ENCODE measurements at places on chromosomes 11 and 22.

DNA sequence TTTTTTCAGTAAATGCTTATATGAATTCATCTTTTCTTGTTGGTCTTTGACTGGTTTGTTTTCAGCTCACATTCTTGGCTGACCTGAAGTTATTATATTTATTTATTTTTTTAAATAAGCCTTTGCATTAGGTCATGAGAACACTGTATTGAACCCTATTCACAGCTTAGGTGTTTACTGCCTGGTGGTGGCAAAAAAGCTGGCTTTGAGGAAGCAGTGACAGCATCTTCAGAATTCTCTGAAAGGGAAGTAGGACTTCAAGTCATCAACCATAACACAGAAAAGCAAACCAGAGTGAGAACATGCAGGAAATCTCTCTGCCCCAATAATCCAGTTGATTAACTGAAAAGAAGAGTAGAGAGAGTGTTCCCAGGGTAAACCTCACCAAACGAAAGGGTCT is 30.3 kb upstream of the MMP13 start:
- DNase-seq, result no peak

- DNase-seq, result no peak
These were observed 76.3 kb downstream of the MICAL3 start for GRCh38 chr22:17948101-17948500.

- peak; percentile 59 for DNase-seq
These were observed 6.5 kb upstream of the ALDH3B2 start for GRCh38 chr11:67680696-67681470.

- DNase-seq, result no peak
These were observed 187.0 kb downstream of the DSCAML1 start for GRCh38 chr11:117610045-117610444.

DNA sequence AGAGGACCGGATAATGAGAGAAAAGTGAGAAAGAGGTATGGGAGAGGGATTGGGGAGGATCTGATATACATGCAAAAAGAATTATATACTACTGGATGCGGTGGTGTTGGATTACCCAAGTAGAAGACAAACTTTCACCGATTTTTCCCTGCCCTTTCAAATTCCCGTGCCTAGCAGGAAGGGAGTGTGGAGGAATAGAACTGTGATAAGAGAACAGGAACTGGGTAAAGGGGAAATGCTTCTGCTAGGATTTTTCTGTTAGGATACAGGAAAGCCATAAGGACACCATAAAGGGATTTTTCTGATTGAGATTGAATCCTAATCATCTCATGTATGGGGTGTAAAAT is 480 bp upstream of the MTMR2 start:
- no peak for DNase-seq

DNA sequence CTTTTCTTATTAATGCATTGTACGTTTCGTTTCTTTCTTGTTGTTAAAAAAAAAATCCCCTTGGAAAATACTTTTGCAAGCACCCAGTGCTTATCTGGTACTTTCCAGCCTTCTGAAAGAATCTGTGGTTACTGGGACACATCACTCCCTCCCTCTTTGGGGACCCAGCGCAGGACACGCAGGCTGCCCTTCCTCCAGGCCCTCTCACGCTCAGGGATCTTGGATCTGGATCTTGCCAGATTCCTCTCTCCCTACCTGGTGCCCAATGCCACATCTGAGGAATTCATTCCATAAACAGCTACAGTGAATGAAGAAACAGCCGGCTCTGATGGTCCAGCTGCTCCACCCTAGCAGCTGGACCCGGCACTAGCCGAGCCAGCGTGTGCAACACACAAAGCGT is 55.7 kb downstream of the PHF21B start:
- DNase-seq, result no peak

DNA sequence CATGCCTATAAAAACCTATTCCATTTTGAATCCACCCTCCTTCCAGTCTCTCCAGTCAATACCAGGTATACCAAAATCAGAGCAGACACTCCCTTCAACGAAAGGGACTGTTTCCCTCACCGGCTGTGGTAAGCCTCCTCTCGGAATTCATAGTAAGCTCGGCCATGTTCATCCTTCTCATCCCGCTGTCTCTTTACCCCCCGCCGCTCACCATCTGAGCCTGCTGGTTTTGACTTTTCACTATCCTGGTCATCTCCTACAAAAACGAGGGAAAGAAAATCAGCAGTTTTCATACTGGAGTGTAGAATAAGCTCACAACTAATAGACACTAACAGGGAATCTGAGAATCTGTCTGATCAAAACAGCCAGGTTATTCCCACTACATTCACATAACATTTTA is 3.1 kb downstream of the HNRNPUL2 start:
- no peak for DNase-seq

GRCh38 chr22:30602049-30602448 is 4.9 kb upstream of the TCN2 start:
- DNase-seq, result no peak

DNA sequence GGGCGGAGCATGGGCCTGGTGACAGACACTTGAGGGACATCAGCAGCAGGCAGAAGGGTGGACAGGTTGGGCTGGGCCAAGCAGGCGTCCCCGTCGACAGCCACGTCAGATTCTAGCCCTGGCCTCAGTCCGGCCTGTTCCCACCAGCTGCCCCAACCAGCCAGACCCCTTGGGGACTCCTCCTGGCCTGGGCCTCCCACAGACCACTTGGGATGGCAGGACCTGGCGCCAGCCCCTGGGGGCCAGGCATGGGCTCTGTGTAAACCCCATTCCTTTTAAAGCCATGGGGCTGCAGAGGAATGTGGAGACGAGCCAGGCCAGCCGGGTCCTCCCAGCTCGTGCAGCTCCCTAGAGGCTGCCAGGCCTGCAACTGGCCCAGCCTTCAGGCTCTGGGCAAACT is 4.7 kb upstream of the SUSD2 start:
- no peak for DNase-seq

DNA sequence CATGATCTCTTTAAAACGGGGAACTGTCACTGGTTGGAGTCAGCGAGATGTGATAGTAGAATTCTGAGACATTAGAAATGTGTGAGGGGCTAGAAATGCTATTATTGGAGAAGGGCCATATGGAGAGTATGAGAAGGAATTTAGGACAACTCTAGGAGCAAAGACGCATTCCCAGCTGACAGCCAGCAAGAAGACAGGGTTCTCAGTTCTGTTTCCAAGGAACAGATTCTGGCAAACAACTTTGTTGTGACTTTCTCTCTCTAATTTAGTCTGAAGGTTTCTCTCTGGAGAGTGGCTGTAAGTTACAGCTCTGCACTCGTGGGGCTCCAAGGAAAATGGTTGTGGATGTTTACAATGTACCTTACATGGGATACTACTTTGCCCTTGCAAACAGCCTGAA is 876.3 kb downstream of the FAM181B start:
- DNase-seq, result no peak

GRCh38 chr22:46777609-46777970 is 15.1 kb downstream of the TBC1D22A start:
- DNase-seq, result no peak

DNA sequence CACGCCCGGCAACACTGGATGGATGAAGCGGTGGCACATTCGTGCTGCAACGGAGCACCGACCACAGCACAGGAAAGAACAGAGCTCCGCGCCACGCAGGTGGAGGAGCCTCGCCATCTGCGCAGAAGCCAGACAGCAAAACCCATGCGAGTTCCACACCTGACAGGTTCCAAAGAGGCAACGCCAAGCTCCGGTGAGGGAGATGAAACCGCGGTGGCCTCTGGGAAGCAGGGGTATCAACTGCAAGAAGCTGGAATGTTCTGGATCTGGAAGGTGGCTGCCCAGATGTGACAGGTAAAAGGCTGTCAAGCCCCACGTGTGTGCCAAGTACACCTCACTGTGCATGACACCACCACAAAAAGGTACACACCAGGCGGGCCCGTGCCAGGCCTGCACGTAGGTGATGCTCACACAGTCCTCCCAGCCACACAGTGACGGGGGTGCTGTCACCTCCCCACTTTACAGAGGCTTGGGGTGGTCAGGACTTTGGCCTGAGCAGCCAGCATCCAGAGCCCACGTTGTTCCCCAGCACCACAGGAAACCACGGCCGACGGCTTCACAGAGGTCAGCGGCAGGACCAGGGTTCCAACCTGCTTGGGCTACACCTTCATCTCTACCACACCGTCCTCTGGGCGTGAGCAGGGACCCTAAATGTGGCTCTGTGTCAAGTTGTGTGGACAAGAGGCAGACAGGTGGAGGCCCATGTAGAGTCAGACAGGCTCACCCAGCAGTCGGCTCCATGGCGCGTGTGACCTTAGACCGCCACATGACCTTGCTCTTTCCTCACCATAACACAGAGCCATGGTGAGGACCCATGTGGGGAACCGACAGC is 19.7 kb upstream of the EFCAB6 start:
- no peak for DNase-seq

DNA sequence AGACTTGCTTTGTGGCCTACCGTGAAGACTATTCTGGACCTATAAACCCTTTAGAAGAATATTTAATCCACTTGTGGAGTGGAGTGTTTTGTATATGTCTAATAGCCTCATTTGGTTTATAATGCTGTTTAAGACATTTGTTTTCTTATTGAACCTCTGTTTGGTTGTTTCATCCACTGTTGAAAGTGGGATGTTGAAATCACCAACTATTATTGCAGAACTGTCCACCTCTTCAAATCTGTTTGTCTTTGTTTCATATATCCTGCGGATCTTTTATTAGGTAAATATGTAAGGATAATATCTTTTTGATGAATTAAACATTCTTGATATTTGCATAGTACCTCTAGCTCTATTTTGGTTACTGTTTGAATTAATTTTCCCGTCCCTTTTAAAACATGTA is 49.1 kb downstream of the XKR3 start:
- no peak for DNase-seq

DNA sequence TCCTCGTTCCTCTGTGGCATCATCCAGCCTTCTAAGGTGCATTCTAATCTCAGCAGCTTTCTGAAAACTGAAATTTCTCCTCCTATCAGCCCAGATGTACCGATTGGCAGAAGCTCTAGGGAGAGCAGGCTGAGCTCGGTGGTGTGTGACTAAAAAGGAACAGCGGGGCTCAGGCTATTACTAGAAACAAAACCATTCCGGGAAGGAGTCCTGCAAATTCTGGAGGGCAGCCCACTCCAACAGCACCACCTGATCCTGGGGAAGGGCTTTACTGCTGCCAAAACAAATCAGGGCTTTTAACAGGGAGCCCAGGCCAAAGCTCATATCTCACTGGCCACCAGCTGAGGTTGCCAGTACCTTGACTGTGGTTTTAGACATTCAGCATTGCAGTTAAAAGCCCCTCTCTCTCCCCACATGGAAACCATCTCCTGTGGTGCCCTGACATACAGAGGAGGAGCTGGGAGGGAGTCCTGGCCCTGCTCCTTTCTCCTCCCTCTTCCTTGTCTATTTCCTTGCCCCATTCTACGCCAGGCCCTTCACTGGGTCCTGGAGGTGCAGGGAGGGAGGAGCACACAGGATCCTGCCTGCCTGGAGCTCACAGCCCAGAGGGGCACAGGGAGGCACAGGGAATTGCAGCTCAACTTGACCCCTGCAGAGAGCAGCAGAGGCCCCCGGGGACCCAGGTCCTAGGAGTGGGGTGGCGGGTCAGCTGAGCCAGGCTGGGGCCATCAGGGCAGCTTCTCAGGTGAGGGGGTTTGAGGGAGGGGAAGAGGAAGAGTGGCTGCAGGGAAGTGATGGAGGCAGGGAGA is 889 bp downstream of the PLAAT4 start:
- DNase-seq, result no peak

- no peak for DNase-seq
These were observed 43.3 kb downstream of the DDX10 start for GRCh38 chr11:108708173-108708572.

DNA sequence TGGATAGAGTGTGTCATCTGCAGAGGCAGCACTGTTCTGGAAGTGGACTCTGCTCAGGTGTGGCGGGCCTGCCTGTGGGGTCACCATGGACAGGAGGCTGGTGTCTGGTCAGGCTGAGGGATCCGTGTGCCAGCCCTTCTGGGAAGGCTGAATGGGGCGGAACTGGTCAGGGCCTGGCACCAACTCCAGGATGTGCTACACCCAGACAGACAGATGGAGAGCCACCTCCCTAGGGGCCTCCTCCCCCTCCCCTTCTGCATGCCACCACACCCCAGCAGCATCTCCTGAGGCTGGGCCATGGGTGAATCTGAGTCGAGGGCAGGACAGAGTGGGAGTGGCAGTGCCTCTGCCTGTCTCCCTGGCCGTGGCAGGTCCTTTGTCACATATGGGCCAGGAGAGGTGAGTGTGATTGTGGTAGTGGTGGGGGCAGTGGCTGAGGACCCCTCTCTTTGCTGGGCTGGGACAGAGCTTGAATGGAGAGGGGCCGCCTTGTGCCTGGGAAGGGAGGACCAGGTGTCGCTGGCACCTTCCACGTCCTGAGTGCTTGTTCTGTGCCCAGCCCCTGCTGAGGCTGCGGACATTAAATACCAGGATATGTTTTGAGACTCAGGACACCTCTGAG is 29.1 kb downstream of the ST3GAL4 start:
- DNase-seq, result no peak

DNA sequence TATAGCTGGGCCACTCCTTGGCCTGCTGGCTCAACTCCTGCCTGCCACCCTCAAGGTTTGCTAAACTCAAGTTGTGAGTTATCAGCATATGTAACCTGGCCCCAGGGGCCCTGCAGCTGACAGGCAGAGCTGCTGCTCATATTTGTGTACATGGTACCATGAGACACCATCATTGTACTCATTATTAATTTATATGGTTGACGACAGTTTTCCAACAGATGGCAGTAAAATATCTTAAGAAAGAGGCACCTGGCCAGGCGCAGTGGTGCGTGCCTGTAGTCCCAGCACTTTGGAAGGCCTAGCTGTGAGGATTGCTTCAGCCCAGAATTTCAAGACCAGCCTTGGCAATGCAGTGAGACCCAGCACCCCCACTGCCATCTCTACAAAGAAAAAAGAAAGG is 11.4 kb upstream of the DENND5A start:
- no peak for DNase-seq

DNA sequence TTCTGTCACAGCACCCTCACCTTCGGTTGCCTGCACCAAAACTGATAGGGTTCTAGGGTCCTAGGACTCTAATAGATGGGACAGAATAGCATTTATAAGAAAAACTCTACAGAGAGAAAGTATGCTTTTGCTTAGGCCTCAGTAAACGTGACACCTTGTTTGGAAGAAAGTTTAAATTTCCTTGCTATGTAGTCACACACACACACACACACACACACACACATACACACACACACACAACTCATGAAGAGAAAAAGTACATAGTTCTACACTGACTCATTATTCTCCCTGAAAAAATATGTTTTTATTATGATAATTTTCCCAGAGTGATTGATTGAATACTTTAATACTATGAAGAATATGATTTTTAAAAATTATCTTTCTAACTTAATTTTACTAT is 220.8 kb upstream of the SNX19 start:
- no peak for DNase-seq

- no peak for DNase-seq
These were observed 662.6 kb downstream of the NTM start for GRCh38 chr11:132033051-132033450.
